ENCODE measurements at places on chromosomes 5 and 9. TPM values are rescaled to one million over a fixed set of nuclear protein-coding genes. Genes with fewer than 3 reads are reported as not detected.

Gene ZNF366
- not detected for total RNA-seq

DNA sequence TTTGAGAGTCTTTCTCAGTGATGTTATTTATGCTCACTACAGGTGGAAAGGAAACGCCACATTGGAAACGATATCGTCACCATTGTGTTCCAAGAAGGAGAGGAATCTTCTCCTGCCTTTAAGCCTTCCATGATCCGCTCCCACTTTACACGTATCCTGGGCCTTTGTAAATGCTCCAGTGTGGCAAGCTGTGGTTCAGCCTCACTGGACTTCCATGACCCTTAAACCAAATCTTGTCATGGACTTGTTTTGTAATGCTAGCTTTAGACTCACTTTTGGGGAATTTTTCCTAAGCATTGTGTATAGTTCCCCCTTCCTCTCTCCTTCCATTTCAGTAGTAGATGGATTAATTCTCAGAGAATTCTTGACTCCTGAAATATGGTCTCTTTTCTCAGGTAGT, 60.9 kb upstream of the SLC2A8 start:
- H3K4me3 ChIP-seq: no peak overlapping the region
- DNase-seq: no peak
- no peaks in the 10 kb centered on the region for H3K27me3 ChIP-seq
- H3K27ac ChIP-seq: no peak overlapping the region

DNA sequence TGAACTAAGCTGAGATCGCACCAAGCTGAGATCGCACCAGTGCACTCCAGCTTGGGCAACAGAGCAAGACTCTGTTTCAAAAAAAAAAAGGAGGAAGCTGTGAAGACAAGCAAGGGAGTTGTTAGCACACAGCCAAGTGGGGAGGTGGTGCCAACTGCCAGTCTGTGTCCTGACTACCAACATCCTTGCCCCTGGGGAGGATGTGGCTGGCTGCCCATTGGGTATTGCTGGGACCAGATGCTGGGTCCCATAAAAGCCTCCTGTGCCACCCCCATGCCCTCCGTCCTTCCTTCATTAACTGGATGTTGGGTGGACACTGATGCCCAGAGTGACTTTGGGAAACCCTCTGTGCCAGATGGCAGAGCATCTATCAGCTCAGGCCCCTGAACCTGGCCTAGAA, 157.1 kb upstream of the COL5A1 start:
- no peak for DNase-seq
- H3K36me3 ChIP-seq: no peaks in the 10 kb centered on the region
- H3K4me3 ChIP-seq: no peak overlapping the region

DNA sequence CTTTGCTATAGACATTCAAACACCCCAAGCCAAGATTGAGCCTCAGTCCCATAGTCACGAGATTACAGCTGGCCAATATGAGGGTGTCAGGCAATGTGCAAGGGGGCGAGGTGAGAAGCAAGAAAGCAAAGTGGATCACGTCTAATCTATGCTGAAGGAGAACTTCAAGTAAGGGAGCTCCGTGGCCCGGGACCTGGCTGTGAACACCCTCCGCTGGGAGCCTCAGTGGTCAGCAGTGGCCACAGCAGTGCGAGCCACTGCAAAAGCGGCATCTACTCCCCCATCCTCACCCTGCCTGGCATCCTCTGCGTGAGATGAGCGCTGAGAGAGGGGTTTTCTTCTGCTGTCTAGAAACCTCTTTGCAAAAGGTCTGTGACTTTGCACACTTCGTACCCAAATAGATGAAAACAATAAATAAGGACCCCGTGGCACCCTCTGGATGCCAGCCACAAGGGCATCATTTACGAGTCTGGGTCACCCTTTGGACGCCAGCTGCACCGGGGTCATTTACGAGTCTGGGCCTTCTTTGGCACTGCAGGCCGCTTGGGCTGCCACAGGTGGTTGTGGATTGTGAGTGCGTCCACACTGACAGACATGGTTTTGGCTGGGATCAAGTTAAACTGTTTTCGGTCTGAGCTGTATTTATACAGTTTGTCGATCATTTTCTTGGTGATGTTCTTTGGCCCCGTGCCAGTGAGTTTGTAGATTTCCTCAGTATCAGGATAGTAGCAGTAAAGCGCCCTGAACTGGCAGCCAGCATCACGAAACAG, 96.4 kb downstream of the CAMSAP1 start:
- H3K27me3 ChIP-seq: no peaks in the 10 kb centered on the region
- no peaks in the 10 kb centered on the region for H3K4me1 ChIP-seq
- H3K4me3 ChIP-seq: no peak overlapping the region
- no peak for DNase-seq
- H3K27ac ChIP-seq: no peak overlapping the region

Gene EGFL7
- 1.8 TPM for total RNA-seq

DNA sequence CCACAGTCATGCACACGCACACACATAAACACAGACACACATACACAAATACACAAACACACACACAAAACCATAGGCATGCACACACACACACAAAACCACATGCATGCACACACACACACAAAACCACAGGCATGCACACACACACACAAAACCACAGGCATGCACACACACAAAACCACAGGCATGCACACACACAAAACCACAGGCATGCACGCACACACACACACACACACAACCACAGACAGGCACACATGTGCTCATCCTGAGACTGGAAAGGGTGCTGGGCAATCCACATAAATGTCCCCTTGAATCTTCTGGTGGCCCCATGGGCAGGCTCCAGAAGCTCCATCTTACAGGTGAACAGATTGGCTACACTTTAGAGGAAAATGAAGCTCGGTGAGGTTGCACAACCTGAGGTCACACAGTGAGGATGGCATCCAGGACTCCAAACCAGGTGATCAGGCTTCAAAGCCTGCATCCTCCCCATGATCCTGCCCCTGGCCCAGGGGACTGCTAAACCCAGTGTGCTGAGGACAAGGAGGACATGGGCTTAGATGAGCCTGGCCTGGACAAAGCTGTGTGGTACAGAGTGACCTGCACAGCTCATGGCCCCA, 144.8 kb downstream of the GADD45G start:
- no peak for DNase-seq
- H3K4me3 ChIP-seq: no peak overlapping the region
- no peaks in the 10 kb centered on the region for H3K27me3 ChIP-seq
- H3K27ac ChIP-seq: no peak overlapping the region
- no peaks in the 10 kb centered on the region for H3K36me3 ChIP-seq
- H3K4me1 ChIP-seq: peaks cover 10% of the 10 kb centered on the region

Gene KIF12
- not detected for total RNA-seq

Data from T-cell (primary cell).